ENCODE measurements at places on chromosomes 3 and 15.

GRCh38 chr15:80679804-80680175 is 15.3 kb upstream of the ABHD17C start:
- no peak for ATAC-seq

- ATAC-seq: no peak
Measured at GRCh38 chr15:49331951-49332350, 91.1 kb upstream of the FGF7 start.

DNA sequence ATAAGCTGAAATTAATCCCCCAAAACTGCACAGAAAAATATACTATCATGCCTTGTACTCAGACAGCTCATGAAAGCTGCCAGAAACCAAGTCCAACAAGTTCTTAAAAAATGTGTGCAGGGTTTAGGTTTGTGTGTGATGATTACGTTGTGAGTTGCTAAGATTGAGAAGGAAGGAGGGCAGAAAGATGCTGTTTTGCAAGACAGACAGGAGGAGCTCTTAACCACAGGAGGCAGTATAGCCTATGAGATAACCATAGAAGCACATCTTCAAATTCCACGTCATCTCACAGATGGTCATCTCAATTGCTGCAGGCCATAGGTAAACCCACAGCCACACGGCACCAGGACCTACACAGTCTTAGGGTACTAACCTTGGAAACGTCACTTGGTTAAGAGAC is 191.9 kb downstream of the STT3B start:
- ATAC-seq: no peak

- no peak for ATAC-seq
Measured at GRCh38 chr3:175046601-175047000, 187.5 kb downstream of the NAALADL2 start.

DNA sequence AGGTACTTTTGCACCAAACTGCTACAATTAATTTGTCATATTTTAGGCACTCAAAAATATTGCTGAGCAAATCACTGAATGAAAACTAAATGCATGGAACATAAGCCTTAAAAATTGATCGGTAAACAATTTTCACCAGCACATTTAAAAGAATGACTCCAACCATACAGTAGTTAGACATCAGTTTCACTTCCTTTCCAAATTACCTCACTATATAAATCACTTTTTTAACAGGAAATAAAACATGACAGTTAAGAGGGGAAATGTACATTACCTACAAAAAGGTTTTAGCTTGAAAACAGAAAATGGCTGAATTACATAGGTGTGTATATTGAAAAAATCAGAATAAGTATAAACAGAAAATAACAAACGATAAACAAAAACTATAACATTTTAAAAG is 108.4 kb downstream of the SERPINI1 start:
- no peak for ATAC-seq

DNA sequence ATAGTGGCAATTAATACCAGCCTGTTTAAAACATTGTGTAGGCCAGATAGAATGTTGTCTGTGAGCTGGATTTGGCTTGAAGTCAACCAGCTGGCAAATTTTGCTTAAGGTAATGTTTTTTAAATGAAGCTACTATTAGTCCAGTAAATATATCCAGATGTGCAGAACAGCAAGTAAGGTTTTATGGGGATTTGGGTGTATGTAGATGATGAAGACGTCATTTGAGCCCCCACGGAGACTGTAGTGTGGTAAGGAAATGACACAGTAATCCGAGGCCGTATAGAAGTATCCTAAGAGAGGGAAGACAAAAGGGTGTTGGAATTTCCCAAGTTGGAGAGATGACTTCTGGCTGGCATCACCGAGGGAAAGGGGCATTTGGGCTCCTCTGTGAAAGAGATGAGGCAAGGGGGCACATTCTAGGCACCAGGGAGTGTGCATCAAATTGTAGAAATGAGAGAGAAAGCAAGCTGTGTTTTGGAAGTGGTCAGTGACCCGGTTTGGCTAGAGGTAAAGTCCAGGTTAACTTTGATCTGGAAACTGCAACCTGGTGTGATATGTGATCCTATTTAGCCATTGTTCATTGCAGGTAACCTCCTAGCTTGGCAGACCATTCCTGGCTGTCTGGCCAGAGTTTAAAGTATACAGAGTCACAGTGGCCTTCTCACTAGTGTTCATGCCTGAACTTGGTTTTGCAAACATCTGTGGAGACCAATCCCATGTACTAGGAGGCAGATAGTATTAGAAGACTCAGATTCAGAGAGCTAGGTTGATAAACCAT is 104.2 kb downstream of the ITPR1 start:
- no peak for ATAC-seq

DNA sequence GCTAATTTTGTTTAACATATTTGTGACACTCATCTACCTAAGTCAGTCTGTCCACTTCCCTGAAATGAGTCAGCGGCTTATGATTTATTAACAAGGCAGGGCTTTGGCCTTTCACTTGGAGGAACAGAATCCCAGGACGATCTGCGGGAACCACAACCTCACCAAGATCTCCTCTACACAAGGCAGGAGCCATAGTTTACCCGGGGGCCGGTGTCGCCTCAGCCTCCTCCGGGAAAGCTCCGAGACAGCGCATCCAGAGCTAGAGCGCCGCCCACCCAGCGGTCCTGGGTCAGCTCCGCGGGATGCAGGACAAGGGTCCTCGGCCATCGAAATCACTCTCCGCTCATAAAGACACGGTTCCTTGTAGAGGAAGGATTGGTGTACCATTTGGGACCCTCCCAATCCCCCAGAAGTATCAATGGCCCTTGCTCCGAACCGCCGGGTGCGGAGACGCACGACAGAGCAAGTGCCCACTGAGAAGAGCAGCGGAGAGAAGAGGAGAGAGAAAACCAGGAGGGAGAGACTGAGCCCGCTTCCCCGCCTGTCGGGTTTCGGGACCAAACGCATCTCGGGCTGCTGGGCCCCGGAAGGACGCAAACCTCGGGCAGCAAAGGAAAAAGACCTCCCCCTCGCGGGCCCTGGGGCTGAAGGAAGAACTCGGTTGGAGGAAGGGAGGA is 13.1 kb upstream of the ALCAM start:
- peak; percentile 56 for ATAC-seq

- no peak for ATAC-seq
Measured at GRCh38 chr3:89692601-89693000, 585.2 kb downstream of the EPHA3 start.

DNA sequence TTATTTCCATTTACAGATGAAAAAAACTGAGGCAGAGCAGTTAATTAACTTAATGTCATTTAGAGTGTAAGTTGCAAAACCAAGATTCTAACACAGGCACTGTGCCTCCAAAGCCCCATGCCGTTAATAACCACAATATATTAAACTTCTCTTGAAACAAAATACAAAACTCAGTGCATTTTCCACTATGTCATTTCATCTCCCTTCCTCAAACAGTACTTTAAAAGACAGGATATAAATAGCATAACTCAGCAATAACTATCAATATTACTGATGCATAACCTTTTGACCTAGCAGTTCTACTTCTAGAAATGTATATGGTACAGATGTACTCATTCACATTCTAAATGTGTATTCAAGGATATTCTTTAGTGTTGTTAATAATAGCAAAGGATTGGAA is 5.1 kb upstream of the TASOR start:
- peak; percentile 74 for ATAC-seq

- ATAC-seq: no peak
Measured at GRCh38 chr3:138457863-138458735, 23.7 kb downstream of the ESYT3 start.

DNA sequence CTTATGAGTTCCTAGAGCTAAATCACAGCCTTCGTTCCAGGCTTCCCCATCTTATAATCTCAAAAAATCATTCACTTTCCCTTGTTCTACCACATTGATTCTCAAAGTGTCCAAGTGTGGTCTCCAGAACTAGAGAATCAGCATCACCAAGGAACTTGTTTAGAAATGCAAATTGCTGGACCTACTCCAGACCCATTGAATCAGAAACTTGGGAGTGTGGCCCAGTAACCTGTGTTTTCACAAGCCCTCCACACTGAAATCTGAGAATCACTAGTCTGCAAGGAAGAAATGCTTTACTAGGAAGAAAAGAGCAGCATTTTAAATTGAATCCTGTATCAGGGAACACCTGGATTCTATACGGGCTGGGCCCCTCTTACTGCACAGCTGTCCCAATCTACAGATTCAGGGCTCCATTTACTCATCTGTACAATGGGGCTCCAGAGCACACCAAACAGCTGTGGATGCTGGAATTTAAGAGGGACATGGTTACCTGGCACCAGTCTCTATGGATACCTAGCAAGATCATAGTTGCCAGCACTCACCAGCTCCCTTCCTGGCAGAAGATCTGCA is 3.9 kb downstream of the MEGF11 start:
- ATAC-seq: no peak

- no peak for ATAC-seq
Measured at GRCh38 chr3:35275768-35276167, 363.6 kb upstream of the ARPP21 start.

GRCh38 chr3:118001380-118001779 is 1033.3 kb downstream of the IGSF11 start:
- no peak for ATAC-seq

DNA sequence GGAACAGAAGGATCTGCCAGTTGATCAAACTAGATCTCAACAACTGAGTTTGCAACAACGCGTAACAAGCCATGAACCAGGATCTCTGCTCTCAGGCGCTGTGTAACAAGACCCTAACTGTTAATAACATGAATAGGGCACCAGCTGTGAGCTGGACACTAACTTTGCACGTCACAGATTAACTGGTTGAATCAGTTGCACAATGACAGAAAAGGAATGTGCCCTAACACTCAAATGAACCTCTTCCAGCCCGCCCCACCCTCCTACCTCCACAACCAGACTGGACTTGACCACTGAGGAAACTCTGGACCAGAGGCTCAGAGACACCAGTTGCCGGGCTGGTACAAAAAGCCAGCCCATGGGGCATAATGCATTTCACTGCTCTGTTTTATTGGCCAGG is 34.3 kb downstream of the MCF2L2 start:
- ATAC-seq: no peak

DNA sequence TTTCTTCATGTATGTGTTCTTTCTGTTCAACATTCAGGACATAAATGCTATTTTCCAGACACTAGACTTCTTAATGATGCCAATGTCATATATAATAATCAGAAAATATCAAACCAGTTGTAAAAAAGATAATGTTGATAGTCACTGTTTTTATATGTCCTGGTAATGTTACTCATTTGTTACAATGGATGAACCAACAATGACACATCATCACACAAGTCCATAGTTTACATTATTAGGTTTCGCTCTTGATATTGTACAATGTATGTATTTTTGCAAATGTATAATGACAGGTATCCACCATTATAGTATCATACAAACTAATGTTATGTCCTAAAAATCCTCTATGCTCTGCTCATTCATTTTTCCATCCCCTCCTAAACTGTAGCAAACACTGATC is 243.8 kb upstream of the CDIN1 start:
- no peak for ATAC-seq

- no peak for ATAC-seq
Measured at GRCh38 chr3:72086042-72086742, 301.2 kb upstream of the PROK2 start.

DNA sequence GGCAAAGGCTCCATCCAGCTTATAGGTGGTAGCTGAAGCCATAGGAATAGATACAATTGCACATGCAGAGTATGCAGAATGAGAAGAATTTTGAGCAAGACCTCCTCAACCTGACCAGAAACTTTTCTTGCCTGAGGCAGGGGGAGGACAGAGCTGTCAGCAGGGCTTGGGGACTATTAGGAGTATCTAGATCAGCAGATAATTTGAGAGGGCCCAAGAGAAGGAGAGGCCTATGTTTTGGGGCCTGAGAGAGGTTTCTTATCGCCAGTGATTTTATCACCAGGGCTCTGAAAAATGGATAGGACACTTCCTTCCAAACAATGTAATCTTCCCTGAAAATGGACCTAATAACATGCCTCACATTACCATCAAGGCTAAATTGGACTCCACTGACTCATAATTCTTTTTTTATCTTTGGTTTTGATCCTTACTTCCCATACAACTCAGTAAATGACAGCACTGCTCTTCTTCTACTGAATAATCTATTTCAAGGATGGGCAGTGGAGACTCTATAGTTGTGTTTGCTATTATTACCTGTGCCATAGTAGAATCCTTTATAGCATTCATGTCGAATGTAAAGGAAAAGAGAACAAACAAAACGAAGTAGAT is 15.8 kb upstream of the RAMAC start:
- no peak for ATAC-seq

DNA sequence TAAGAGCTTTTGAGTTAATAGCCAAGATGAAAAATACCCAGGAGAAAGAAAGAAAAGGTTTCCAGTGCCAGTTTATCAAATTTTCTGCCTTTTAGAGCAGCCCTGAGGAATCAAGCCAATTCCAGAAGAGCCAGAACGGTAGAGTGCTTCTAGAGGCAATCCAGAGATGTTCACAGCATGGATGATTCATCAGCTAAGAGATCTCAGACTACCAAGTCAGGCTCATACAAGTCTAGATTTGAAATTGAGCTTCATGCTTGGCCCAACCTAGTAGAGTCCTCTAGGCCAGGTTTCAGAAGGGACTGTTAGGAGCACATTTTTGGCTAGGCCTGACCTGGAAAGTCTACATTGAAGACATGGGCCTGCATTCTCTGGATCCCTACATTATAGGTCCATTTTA is 15.5 kb downstream of the WDR48 start:
- ATAC-seq: no peak

- no peak for ATAC-seq
Measured at GRCh38 chr3:66153481-66154443, 67.0 kb upstream of the SLC25A26 start.

- ATAC-seq: peak; percentile 87
Measured at GRCh38 chr15:41115652-41116115, 396 bp downstream of the INO80 start.

DNA sequence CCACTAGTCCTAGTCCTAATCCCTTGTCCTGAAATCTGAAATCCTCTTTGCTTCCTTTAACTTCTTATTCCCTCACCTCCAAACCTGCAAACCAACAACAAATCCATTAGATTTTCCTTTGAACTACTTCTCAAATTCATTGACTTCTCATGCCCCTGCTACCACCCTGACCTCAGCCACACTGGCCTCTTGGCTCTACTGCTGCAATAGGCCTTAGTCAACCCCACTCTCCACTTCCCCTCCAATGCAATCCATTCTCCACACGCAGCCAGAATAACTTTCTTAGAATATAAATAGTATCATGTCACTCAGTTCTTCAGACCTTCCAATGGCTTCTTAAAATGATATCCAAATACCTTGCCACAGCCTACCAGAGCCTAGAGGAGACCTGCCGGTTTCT is 131.1 kb upstream of the GADL1 start:
- ATAC-seq: no peak

GRCh38 chr3:195755791-195756676 is 35.3 kb downstream of the MUC20 start:
- no peak for ATAC-seq

DNA sequence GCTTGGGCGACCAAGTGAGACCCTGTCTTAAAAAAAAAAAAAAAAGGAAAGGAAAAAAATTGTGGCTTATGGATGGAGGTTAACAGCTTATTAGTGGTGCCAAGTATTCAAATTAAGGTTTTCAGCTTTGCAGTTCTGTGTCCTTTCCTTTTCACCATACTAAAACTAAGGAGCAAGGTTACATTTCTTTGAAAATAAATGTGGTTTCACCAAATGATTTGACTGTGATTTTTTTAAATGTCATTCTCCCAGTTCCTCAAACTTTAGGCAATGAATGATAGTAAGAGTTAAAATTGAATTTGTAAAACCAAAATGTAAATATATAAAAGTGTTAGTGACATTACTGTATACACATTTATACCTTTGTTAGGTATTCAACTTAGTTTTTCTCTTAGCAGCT is 9.6 kb downstream of the CHRNA5 start:
- no peak for ATAC-seq

GRCh38 chr3:98565237-98565643 is 28.2 kb downstream of the CPOX start:
- no peak for ATAC-seq

- ATAC-seq: no peak
Measured at GRCh38 chr3:33062866-33063265, 34.1 kb downstream of the GLB1 start.
